ENCODE measurements at places on chromosomes 5 and 9. TPM values are rescaled to one million over a fixed set of nuclear protein-coding genes. Genes with fewer than 3 reads are reported as not detected.

Gene FST
- total RNA-seq: 2.3 TPM

Gene APC
- 46.3 TPM for total RNA-seq

Gene IRX1
- not detected for total RNA-seq

DNA sequence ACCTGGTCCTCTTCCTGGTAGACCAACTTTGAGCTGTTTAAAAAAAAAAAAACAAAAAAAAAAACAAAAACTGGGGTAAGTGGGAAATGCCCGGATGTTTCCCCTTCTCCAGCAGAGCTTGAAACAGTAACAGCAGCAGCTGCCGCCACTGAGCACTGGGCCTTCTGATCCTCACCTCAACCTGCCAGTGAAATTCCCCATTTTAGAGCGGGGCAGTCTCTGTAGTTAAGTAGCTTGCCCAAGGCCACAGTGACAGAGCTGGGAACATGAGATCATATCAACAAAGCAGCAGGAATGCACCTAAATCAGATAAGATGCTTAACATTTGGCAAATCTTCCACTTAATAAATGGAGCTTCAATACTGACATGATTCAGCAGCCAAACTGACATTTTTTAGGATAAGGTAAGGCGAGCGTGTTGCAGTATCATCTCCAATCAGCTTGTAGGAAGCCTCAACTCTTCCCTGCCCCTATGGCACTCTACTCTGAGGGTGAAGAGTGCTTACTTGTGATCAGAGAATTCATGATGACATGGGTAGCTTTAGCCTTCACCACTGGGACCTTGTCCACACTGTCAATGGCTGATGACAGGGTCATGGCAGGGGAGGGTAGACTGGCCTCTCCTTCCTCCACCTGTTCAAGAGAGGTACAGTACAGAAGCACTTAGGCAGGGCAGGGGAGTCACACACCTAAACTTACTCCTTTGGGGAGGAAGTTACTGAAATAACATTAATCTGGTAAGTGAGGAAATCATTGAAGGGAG lies 9.3 kb downstream of the KIAA1191 start:
- DNase-seq: no peak

DNA sequence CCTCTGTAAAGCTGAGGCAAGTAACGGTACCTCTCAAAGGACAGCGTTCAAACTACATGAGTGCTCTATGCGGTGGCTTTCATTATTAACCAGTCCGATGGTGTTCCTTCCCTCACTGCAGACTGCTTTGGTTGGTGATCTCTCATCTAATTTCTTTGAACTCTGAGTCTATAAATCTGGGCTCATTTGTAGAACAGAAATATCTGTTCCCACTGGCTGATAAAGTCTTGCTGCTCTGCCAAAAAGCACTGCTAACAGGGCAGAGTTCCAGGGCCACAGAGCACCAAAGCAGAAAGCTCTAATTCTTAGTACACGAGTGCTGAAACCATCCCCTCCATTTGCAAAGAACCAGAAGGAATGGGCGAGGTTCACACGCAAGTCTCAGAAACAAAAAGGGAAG lies 81.9 kb downstream of the MED27 start:
- peak; percentile 53 for DNase-seq

GRCh38 chr5:164364237-164365208 lies 859.1 kb downstream of the MAT2B start:
- DNase-seq: no peak

- DNase-seq: no peak
These were observed 83.7 kb downstream of the TRPM6 start for GRCh38 chr9:74804018-74804385.

DNA sequence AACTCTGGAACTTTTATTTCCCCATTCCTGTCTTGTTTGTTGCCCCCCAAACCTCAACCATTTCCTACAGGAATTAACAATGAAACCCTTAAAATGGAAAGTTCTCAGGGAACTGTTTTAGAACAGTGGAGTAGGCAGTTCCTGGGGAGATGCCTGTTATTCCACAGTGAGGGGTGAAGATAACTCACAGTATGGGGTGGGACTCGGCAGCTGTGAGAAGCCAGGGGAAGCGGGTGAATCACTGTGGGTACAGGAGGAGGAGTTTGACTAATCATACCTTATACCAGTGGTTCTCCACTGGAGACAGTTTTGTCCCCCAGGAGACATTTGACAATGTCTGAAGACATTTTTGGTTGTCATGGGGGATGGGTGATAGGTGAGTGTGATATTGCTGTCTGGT lies 36.9 kb upstream of the GLRA1 start:
- no peak for DNase-seq

DNA sequence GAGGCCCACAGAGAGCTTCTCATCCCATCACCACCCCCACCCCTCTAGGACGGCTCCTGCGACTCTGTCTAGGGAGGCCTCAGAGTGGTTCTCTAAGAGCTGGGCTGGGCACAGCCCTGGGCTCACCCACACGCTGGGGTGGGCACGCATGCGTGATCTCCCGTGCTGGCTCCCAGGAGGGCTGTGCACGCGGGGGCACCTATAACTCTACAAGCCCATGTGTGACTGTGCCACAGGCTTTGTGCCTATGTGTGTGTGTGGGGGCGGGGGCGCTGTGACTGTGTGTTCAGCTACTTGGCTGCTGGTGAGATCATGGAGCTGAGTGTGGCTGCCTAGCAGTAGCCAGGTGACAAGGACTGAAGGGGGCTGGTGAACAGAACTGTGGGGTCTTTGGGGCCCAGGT lies 32.2 kb downstream of the NDUFA8 start:
- DNase-seq: no peak

DNA sequence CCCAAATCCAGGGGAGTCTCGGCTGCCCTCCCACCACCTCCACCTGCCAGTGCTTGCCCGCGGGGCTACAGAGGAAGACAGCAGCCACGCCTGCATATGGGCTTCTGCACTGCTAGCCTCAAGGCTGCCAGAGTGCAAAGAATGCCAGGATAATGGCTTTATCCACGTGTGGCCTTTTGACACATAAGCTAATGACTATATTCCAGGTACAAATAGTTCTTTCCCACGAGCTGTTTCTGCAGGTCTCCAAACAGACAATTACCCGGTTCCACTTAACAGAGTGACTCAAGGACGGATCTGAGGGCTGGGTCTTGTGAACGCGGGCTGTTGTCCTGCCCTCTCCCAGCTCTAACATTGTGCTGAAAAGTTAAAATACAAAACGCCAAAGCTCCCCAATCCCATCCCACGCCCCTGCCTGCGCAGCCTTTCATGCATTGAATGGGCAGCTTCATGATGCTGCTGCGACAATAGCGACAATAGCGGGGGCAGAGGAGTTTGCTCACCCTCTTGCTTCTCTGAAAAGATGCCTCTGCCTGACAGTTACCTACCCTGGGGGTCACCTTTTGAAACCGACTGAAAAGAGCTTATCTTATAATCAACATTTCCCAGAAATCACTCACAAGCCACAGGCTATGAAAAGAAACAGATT lies 39.1 kb upstream of the MSH3 start:
- no peak for DNase-seq

DNA sequence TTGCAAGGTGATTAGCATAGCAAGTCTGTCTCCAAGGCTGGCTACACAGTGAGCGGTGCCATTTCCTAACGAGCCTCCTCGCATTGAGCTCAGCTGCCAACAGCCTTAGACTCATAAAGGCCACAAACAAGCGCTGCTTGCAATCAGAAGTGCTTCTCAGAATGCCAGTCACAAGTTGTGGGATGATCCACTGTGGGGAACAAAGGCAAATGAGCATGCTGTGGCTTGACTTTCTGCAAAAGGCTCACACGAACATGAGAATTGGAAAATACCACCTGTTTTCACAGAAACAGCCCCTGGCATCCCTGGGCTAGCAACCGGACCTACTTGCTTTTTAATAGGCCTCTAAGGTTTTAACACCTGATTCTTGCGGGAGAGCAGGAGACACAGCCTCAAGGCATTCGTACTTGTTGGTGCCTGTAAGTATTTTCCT lies 215.5 kb downstream of the FANCC start:
- DNase-seq: peak; percentile 3

DNA sequence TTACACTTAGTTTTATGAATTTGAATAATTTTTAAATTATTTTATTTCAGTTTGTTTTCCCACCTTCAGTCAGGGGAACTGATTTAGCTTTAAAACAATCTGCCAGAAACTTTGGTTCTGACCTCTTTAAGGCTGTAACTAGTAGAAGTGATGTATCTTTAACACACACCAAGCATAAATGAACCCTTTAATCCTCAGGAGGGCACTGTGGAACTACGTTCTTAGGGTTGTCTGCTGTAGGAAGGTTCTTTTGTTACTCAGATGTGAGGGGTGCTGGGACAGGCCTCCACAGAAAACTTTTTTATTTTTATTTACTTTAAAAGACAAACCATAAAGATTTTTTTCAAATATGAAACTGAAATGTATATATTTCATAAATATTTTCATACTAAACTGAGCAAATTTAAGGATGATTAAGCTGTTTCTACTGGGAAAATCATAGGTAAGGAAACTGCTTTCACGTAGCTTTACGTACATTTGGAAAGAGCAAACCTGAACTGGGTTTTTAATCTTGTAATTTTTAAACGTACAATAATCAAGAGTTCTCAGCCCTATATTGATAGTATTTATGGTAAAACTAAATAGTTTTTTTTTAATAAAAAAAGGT lies 5.3 kb downstream of the KLF4 start:
- DNase-seq: no peak

- DNase-seq: no peak
These were observed 136.4 kb downstream of the PIP5K1B start for GRCh38 chr9:68841276-68842052.

- no peak for DNase-seq
These were observed 2.4 kb downstream of the CCL28 start for GRCh38 chr5:43409809-43410271.
